ENCODE measurements at places on chromosomes 1 and 21.

DNA sequence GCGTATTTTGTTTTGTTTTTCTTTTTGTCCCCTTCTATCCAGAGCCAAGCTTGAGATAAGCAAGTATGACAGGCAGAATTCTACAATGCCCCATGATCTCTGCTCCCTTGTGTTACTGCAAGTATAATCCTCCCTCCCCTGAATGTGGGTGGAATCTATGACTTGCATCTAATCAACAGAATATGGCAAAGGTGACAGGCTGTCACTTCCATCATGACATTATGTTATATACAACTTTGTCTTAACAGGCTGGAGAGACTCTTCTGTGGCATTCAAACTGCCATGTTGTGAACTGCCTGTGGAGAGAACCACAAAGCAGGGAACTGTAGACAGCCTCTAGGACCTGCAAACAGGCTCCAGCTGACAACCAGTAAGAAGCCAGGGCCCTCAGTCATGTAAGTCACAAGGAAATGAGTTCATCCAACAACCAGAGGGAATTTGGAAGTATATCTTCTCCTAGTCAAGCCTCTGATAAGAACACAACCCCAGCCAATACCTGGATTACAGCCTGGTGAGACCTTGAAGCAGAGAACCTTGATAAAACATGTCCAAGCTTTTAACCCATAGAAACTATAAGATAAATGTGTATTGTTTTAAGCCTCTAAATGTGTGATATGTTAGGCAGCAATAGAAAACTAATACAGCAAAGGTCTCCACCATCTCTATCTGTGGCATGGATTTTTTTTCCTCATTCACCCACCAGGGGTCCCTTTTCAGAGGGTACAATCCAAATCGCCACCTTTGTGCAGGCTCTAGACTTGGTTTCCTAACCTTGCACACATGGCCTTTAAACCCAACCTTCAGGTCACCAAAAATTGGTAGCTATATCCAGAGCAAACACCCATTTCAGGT, 5.7 kb upstream of the C1orf162 start:
- no peak for DNase-seq

DNA sequence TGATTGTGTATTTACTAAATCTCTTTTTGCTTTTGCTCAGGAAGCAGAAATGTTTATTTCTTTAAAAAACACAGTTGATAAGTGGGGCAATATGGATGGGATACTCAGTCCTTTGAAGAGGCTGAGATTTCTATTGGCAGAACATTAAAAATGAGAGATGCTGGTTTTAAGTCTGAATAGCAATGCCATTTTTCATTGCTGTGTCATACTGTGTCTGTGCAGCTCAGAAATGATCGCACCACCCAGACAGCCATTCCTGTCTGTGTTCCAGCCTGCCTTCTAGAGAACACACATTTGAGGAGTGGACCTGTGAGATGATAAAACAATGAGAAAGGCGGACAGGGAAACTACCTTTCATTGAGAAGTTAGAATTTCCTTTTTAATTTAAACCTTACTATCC, 231.2 kb upstream of the USP24 start:
- DNase-seq = no peak

DNA sequence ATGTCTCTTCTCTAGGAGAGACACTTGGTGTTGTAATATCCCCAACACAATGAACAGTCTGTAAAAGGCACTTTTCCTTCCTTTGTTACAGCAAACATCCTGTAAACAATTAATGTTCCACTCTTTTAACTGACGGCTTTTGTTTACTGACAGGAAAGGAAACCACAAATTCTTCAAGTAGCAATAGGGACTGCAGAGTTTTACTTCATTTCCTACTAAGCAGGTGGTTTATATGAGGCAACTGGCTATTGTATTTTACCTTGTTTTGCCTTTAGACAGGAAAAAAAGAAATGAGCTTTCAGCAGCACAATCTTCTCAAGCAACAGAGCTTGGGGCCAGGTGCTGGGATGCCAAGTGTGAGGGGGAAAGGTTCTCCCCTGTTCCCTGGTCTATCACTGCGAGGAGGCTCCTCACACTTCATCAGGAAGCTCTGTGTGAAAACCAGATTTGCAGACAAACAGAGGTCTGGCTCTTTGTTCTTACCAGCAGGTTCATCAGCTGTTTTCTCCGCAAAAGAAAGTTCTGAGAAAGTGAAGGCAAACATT, 51.2 kb downstream of the SIPA1L2 start:
- DNase-seq = no peak

GRCh38 chr1:172485626-172486025, 41.8 kb upstream of the PIGC start:
- DNase-seq = no peak

DNA sequence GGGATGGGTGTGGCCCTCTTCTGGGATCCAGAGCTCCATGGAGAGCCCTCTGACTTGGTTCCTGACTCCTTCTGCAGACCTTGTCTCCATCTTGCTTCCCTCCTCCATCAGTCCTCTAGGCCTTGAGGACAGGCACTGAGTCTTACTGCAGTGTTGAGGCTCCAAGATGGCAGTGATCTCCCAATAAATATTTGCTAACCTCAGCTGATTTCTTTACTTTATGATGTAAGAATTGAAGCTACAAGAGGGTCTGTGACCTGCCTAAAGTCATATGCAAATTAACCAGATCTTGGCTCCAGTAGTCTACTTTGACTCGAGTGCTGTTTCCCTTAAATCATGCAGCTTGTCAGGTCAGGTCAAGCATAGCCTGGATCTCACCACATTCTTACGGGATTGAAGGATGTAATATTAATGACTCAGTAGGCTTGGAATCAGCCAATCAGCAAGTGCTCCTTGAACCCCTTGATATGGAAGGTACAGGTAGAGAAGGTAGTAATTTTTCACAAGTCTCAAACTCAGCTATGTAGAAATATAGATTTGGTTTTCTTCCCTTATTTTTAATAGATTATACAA, 93.0 kb downstream of the CLIC6 start:
- DNase-seq = no peak

Data from WERI-Rb-1 (cell line).